ENCODE measurements at places on chromosomes 2 and 18.

GRCh38 chr2:207474863-207475485 lies 54.8 kb upstream of the CREB1 start:
- no peak for DNase-seq

GRCh38 chr18:9919564-9920232 lies 5.9 kb downstream of the VAPA start:
- no peak for DNase-seq

DNA sequence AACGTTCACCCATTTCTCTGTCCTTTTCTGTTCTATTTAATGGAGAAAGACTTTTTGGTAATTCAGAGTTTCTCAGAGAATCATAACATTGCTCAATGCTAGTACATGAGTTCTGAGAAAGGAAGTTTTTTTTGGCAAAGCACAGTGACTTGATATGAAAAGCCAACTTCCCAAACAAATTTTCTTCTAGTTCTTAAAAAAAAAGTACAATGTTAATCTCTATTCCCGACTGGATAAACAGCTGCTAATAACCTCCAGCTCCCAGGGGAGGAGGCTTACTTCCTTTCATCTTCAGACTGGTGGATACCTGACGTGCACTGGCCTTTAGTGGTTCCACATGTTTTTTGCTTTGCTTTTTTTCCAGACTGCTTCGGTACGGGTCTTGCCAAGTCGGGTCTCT lies 284.6 kb upstream of the CCDC68 start:
- no peak for DNase-seq

DNA sequence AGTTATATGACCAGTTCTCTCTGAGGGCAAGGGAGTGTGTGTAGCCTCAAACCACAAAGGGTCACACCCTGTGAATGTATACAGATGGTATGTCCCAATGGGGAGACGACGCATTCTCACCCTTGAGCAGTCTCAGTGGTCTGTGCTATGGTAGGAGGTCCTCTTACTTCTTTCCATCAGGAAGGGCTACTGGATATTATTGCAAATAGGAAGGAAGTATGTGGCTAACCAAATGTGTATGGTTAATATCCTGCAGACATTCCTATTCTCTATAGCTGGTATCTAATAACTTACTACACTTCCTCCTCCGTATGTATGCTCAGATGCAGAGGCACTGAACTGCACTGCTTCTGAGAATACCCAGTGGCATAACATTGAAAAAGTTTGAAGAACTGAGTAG lies 306.7 kb upstream of the CCDC68 start:
- DNase-seq = no peak

GRCh38 chr18:12428923-12429322 lies 21.2 kb downstream of the PRELID3A start:
- DNase-seq = no peak

DNA sequence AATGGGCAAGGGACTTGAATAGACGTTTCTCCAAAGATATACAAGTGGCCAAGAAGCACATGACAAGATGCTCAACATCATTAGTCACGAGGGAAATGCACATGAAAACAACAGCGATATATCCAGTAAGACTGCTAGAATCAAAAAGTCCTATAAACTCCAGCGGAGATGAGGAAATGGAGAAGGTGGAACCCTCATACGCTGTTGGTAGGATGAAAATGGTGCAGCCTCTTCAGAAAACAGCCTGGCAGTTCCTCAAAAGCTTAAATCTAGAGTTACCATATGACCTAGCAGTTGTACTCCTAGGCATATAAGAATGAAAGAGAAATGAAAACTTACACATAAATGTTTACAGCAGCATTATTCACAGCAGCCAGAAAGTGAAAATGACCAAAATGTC lies 48.1 kb downstream of the HPCAL1 start:
- DNase-seq = no peak

GRCh38 chr2:210954386-210954907 lies 398.0 kb downstream of the CPS1 start:
- DNase-seq = no peak

GRCh38 chr2:11444737-11445136 lies 21.2 kb downstream of the E2F6 start:
- DNase-seq = no peak
